ENCODE measurements at places on chromosomes 12 and 14. TPM values are rescaled to one million over a fixed set of nuclear protein-coding genes. Genes with fewer than 3 reads are reported as not detected.

The KIF5A gene
- 2.1 TPM for total RNA-seq

The CRACR2A gene
- 4.3 TPM for total RNA-seq

The CBLN3 gene
- 4.2 TPM for total RNA-seq

The ZFYVE21 gene
- total RNA-seq: 72.9 TPM

The DNAI7 gene
- 0.53 TPM for total RNA-seq

The STYK1 gene
- total RNA-seq: 0.53 TPM

The KERA gene
- total RNA-seq: not detected

The SLC17A8 gene
- not detected for total RNA-seq

The FAM90A1 gene
- total RNA-seq: 0.13 TPM

The ZDHHC22 gene
- total RNA-seq: not detected

The RAPGEF3 gene
- 3.9 TPM for total RNA-seq

The GPR68 gene
- 1.4 TPM for total RNA-seq

The SLC6A15 gene
- 0.33 TPM for total RNA-seq

The ACACB gene
- total RNA-seq: 2.2 TPM

The MUCL1 gene
- total RNA-seq: not detected

The OR4K2 gene
- total RNA-seq: not detected

The OR4E2 gene
- not detected for total RNA-seq

The CLEC9A gene
- total RNA-seq: not detected

The ETFBKMT gene
- total RNA-seq: 3.3 TPM

The CCDC196 gene
- total RNA-seq: not detected

The EML1 gene
- total RNA-seq: 93.1 TPM

The PLA2G1B gene
- not detected for total RNA-seq

The TAS2R30 gene
- 7.5 TPM for total RNA-seq

The TSPAN19 gene
- not detected for total RNA-seq

The MARCHF9 gene
- total RNA-seq: 6.2 TPM

The ESYT1 gene
- total RNA-seq: 257 TPM

The MYF5 gene
- not detected for total RNA-seq

The TMEM132C gene
- total RNA-seq: not detected

The BMAL2 gene
- 22.8 TPM for total RNA-seq

The CLEC1A gene
- not detected for total RNA-seq

The SLC6A13 gene
- total RNA-seq: 0.30 TPM

The ACOT4 gene
- 0.98 TPM for total RNA-seq

Measured in smooth muscle cell of the pulmonary artery (primary cell).